ENCODE measurements at places on chromosomes 12 and 14.

GRCh38 chr12:53752621-53753020 is 842 bp upstream of the CISTR start:
- DNase-seq = no peak

DNA sequence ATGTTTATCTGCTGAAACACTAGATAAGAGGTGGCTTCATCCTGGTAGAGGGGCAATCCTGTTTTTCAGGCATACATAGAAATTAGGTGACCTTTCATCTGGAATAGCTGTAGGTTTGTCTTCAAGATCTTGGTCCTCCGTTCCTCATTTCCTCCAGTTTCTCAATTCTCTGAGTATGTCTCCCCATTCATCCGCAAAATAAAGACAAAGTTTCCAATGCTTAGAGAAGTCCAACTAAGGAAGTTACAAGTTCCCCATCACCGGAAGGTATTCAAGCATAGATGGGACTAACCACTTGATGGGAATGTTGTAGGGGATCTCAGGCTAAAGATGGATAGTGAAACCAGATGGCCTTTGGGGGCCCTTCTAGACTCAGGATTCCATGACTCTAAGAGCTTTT is 34.3 kb downstream of the ERG28 start:
- no peak for DNase-seq

- no peak for DNase-seq
Observed at GRCh38 chr12:114935658-114936057, 251.7 kb upstream of the TBX3 start.

- DNase-seq = no peak
Observed at GRCh38 chr12:113413488-113413939, 8.7 kb upstream of the SDSL start.

DNA sequence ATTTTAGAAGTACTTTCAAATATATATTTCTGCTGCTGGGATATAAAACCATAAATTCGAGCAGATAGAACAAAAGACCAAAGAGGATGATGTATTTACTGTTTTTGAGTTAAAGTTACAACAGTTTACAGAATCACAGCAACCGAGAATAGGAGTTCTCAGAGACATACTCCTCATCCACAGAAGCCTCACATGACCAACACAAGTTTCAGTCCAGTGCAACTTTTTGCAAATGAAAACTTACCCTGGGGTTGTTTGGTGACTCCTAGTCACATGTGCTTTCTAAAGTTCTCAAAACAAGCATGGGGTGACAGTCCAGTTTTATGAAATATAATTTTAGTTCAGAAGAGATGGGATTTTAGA is 117.1 kb downstream of the PRKCH start:
- no peak for DNase-seq

- no peak for DNase-seq
Observed at GRCh38 chr12:2386566-2386965, 333.8 kb downstream of the CACNA1C start.

GRCh38 chr14:71138448-71139293 is 231.4 kb downstream of the PCNX1 start:
- DNase-seq = peak; percentile 43

DNA sequence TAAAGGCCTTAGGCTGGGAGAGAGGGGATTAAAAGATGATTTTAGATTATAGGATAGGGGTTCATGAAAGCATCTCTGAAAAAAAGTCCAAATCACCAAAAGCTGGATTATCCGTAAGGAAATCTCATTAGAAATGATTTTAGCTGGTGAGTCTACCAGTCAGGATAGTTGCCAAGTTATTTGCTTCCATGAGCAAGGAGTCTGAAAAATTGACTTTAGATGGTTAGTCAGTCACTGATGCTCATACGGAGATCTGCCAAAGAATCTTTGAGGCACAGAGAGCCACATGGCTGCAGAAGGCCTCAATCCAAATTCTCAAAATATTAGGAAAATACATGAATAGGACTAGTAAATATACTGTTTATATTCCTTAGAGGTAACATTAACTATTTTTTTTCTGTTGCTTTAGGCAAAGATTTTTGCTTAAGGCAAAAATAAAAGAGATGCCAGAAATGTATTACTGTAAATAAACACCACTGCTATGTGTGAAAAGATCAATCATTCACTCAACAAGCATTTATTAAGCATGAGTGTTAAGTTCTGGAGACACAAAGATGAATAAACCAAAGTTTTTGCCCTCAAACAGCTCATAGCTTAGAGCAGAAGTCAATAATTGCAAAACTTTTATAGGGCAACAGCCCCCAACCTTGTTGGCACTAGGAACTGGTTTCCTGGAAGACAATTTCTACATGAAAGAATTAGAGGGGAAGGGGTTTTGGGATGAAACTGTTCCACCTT is 105.2 kb downstream of the BBS10 start:
- no peak for DNase-seq

GRCh38 chr12:99453836-99454538 is 193.6 kb upstream of the GARIN6 start:
- no peak for DNase-seq

DNA sequence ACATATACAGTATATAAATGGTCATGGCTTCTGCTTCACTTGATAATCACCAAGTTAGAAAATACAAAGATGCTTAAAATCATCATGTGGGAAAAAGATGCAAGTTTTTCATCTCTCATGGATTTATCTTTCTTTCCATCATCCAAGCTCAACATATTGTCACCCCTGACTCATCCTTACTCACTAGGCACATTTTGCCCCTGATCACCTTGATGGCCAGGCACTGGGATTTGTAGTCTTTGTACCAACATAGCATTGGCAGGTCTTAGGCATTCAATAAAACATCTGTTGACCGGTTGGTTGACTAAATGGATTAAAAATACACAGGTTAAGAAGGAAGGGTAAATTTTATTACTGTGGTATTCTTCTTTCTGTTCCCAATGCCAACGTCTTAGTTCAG is 28.1 kb downstream of the KLHDC2 start:
- no peak for DNase-seq

DNA sequence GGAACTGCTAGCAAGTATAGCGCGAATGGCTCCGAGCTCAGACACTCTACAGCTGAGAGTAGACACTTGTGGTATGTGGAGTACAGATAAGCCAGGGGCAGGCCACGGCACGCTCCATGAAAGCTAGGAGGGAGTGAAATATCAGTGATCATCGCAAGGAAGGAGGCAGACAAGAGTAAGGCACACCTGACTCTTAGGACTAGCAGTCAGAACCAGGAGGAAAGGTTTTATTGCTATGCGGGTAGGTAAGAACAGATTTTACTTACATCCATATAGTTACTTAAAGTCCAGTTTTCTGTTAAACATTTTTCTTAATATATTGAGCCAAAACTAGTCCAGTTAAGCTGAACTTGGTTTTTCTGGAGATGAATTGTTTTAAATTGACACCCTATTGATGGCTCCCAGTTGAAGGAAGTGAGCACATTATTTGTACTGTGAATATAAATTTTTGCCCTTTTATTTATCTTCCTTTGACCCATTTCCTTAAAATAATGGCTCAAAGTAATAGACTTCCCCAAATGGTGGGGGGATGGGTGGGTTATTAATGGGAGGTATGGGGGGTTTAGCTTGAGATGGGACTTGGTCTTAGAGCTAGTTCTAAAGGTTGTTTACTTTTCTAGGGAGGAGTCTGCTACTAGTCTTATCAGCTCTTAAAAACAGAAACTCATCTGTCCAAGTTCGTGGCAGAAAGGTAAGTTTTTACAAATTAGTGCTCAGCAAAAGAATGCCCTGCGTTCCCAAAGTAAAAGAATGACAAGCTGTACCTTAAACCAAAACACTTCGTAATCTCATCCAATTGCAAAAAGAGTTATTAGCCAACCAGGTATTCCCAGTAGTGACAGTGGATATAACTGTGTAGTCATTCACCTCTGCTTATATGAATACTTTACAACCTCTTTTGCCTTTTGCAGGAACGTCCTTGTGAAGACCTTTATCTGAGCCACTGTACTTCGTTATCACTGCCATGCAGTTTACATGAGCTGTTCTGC is 5.8 kb downstream of the HNRNPA1 start:
- no peak for DNase-seq

DNA sequence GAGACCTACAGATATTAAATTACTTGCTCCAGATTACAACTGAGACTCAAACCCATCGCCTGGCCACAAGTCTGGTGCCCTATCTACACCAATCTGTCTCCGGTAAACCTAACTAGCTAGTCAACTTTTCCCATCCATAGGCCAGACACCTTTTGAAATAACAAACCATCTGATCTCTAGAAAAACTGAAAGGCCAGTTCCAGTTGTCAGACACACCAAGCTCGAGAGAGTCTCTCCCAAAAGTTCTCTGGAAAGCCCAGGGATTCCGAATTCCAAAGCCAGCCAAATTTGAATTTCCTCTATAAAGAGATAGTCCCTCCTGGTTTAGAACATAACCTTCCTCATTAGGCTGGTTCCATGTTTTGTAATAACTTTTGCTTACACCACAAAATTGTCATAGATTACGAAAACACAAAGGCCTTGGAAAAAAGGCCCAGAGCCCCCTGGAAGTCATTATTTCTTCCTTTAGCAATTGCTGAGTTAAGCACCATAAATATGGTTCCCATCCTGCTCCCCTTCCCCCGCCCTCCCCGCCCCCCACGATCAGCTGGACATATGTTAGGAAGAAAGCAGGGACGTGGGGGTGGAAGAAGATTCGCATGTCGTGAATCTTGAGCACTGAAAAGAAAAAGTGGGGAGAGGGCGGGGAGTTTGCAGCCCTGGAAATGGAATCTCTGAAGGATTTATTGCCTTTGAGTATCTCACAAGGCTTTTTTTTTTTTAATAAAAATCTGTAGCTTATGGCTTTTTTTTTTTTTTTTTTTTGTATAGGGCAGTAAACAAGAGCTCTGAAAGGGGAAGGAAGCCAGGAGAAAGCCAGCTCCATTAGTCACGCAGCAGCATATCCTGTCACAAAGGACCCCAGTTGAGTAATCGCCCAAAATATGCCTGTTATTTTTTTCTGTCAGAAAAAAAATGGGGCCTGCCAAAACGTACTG is 110.4 kb downstream of the ZFP36L1 start:
- no peak for DNase-seq

DNA sequence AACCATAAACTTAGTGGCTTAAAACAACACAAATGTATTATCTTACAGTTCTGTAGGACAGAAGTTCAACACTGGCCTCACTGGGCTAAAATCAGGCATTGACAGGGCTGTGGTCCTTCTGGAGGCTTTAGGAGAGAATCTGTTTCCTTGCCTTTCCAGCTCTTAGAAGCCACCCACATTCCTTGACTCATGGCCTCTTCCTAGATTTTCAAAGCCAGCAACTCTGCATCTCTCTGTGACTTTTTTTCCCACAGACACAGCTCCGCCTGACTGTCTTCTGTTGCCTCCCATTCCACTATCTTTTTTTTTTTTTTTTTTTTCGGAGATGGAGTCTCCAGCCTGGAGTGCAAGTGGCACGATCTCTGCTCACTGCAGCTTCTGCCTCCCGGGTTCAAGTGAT is 11.8 kb upstream of the NFATC4 start:
- no peak for DNase-seq

All from activated CD4-positive, alpha-beta T cell treated with anti-CD3 and anti-CD28 coated beads for 1 hour (primary cell).